AG08396 (cell line): ENCODE measurements at places on chromosomes 4 and X.

DNA sequence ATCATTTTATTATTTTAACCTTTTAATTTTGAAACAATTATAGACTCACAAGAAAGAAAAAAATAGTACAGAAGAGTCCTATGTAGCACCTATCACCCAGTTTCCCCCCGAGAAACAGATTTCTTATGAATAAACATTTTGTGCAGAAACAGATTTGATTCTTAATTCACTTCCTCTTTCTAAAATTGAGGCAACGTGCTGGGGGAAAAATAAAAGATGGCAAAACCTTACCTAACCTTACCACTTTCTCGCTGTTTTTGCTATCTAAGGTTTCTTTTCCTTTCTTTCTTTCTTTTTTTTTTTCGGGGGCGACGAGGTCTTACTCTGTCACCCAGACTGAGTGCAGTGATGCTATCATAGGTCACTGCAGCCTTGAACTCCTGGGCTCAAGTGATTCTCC, 4.3 kb upstream of the CLNK start:
- no peak for DNase-seq

- DNase-seq: no peak
Observed at GRCh38 chr4:78562687-78563086, 11.1 kb downstream of the ANXA3 start.

DNA sequence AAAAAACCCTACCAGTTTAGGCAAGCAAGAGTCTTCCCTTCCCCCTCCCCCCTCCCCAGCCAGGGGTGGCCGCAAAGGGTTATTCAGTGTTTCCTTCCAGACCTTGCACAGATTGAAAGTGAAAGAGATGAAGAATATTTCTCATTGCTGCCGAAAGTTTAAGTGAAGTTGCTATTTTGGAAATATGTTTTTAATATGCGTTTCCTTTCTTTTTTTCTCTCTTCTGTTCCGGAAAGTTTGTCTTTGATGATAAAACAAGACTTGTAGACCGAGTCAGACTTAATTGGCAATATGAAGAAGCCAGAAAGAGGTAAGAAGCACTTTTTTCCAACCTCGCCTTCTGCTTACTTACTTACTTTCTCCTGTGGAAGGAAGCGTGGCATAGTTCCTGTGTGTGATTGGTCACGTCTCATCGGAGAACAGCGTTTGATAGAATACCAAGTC, 58.5 kb upstream of the CLCN4 start:
- no peak for DNase-seq

GRCh38 chrX:13535376-13536165, 33.8 kb upstream of the EGFL6 start:
- no peak for DNase-seq

DNA sequence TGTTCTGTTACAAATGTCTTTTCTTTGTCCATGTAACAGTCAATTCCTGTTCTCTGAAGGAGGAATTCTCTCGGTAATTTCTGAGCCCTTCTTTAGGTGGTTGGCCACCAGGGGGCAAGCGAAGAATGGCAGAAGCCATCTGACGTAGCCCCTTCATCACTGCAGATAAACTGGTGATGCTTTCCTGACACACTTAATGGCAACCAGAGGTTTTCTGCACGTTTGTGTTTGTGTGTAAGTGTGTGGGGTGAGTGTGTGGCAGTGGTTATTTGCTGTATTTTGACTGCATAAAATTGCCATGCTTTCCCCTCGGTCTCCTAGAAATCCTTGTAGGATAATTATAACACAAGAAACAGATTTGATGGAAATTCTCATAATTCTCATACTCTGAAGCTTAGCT, 64.8 kb upstream of the STOX2 start:
- DNase-seq: peak; percentile 75

DNA sequence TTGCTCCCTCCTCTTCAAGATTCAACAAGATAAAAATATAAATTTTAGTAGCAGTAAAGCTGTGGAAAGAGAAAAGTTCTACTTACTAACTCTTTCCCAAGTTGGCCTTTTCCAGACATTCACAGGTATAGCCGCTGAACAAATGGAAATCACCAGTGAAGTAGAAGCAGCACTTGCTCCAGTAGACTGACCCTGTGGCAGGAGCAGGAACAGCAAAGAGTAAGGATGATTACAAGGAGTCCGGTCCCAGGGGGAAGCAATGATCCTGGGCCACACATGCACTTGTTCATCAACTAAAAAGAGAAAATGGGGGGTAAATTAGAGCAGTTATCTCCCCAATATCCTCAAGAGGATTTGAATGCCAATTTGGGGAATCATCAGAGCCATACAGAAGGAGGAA, 184.9 kb downstream of the NAF1 start:
- DNase-seq: no peak

GRCh38 chrX:82081027-82081426, 879.1 kb downstream of the SH3BGRL start:
- no peak for DNase-seq

GRCh38 chr4:121650741-121651140, 46.0 kb downstream of the ANXA5 start:
- no peak for DNase-seq

DNA sequence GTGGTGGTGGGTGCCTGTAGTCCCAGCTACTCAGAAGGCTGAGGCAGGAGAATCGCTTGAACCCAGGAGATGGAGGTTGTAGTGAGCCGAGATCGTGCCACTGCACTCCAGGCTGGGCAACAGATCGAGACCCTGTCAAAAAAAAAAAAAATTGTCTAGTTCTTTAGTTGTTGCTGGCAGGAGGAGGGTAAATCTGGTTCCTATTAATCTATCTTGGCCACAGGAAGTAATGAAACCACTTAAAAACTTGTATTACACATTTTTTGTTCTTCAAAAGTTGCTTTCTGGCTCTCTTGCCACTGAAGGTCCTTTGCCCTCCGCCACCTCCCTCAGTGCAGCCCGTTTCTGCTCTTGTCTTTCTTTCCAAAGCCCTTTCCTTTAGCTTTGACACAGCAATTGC, 102.9 kb upstream of the ARSJ start:
- no peak for DNase-seq

- DNase-seq: no peak
Observed at GRCh38 chrX:130057209-130057608, 53.1 kb downstream of the ELF4 start.

GRCh38 chrX:139795196-139795595, 87.2 kb upstream of the MCF2 start:
- DNase-seq: no peak

DNA sequence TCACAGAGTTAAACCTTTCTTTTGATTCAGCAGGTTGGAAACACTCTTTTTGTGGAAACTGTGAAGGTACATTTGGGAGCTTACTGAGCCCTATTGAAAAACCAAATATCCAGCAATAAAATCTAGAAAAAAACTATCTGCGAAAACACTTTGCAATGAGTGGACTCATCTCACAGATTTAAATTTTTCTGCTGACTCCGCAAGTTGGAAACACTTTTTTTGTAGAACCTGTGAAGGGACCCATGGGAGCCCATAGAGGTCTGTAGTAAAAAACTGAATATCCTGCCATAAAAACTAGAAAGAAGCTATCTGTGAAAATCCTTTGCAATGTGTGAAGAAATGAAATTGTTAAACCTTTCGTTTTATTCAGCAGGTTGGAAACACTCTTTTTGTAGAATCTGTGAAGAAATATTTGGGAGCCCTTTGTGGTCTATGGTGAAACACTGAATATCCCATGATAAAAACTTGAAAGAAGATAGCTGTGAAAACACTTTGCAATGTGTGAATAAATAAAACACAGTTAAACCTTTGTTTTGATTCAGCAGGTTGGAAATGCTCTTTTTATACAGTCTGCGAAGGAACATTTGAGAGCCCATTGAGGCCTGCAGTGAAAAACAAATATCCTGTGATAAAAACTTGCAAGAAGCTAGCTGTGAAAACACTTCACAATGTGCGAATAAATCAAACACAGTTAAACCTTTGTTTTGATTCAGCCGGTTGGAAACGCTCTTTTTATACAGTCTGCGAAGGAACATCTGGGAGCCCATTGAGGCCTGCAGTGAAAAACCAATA, 22.3 kb upstream of the DCUN1D4 start:
- no peak for DNase-seq

- peak; percentile 31 for DNase-seq
Observed at GRCh38 chr4:139761461-139761860, 95.8 kb downstream of the MGST2 start.

DNA sequence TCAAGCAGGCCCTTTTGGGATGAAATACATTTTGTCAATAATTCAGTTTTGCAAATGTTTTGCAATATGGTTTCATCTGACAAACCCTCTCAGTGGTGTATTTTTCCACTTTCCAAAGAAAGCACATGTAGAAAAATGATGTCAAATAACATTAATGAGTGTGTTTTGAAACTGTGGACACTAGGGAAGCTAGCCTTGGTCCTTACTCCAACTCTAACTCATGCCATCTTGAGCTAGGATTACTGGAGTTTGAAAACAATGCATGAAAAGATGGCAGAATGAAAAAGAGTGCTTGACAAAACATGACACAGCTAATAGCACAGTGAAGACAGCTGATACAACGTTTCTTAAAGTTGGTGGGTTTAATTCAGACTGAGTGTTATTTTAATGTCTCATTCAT, 41.4 kb downstream of the HAND2 start:
- no peak for DNase-seq
